ENCODE measurements at places on chromosomes 5 and 9.

GRCh38 chr9:72394066-72394465, 29.1 kb upstream of the ZFAND5 start:
- no peak for DNase-seq

DNA sequence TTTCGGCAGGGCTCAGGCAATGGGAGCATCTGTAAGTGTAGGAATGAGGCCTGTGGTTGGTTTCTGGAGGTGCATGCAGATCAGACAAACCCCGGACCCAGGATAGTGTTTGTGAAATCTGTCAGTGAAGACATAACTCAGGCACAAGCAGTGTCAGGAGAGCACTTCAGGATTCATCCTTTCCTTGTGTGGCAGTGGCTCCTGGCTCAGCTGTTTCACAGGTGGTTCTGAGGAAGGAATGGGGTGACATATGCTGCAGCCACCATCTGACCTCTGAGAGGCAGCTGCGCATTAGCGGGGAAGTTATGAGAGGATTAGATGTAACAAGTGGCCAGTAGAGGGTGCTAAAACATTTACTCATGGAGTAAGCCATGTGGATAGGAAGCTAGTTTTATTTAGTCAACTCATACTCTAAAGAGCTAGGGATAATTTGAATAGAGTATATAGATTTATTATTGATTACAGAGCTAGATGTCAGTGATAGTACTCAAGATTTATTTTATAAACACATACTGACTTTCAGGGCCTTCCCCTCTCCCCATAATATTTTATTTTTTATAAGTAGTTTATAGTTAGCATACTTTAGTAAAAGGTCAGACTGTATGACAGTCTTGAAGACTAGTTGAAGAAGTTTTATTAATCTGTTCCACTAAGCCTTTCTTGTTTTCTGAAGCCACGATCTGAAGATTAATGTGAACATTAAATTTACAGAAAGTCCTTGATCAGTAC, 28.4 kb downstream of the NNT start:
- no peak for DNase-seq

GRCh38 chr5:150641824-150642566, 1.5 kb downstream of the SYNPO start:
- DNase-seq, result no peak

GRCh38 chr5:6026766-6027406, 351.5 kb downstream of the MED10 start:
- no peak for DNase-seq

DNA sequence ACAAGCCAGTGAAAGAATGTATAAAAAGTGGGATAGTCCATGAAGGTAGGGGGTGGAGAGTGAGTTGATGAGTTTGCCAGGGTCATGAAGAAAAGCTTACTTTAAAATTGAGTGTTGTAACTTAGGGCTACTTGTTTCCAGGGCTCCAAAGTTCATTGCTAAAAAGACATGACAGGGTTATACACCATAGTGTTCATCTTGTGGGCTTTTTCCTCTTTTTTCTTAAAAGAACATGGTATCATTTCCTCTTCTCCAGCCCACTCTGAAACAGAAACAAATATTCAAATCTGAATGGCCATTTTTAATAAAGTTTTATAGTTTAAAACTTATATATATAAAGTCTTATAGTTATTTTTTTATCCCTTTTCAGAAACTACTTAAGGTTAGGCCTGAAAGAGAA, 115.7 kb upstream of the SMC2 start:
- no peak for DNase-seq

DNA sequence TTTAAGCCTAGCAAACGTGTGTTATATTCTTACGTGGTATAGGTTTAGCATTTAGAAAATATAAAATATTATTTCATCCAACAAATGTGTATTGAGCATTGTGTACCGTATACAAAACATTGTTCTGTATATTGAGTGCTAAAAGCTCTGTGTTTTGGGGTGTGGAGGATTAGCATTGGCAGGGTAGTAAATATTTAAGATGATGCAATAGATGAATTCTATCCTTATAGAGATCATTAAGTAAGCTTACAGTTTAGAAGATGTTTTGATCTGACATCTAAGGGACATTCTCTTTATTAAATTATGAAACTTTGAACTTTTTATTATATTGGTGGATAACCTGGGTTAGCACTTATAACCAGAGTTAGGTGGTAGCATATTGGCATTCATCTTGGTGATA, 48.5 kb upstream of the GLIPR2 start:
- DNase-seq, result no peak

DNA sequence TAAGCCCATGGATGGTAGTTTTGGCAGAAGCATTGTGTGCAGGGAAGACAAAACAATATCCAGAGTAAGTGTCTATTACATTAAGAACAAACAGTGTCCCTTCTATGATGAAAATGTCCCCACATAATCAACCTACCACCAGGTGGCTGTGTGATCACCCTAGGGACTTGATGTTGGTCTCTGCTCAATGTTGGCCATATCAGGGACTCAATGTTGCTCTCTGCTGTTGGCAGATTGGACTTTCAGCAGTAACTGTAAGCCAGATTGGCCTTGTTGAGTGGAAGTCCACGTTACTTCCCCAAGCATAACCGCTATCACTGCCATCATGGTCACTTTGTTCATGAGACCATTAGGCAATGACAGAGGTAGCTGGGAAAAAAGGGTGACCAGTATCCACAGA, 52.8 kb upstream of the PRSS3 start:
- DNase-seq, result no peak

DNA sequence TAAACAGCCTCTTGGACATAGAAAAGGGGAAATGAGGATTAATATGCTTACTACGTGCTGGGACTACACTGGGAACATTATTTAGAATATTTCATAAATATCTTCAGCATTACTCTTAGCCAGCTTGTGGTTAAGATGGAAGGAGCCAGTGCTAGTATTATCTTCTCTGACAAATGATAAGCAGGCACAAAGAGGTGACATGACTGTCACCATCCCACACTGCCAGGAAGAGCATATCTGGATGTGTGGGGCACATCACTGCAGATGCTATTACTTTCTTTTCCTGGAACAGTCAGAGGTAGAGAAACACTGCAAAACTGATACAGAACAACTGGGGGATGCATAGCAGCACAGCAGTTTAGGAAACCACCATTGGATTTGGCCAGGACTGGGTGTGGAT, 281.0 kb upstream of the TNC start:
- no peak for DNase-seq

- DNase-seq, result no peak
Measured at GRCh38 chr9:91978740-91979414, 28.8 kb upstream of the ROR2 start.

DNA sequence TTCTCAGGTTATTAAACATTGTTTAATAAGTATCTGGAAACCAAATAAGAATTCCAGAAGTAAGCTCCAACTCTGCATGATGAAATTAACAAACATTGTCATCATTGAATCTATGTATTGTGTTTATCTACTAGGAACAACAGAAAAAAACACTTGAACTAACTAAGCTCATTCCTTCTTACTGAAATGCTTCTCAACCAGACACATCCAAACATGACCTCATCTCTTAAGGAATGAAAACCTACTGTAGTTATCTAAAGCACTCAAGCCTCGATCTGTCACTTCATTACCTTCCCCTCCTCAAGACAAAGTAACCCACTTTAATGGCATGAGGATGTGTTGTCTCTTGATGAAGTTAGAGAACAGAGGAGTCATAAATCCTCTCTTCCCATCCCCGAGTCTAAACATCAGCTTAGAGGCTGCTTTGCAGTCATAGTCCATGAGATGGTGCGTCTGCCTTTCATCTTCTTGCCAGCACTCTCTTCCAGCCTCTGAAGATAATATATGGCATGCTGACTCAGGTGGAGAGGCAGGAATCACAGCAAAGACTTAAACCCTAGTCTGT, 86.5 kb downstream of the CEMIP2 start:
- no peak for DNase-seq

- DNase-seq, result no peak
Measured at GRCh38 chr9:89946741-89947140, 341.9 kb downstream of the GADD45G start.

- no peak for DNase-seq
Measured at GRCh38 chr5:5085381-5085780, 54.7 kb upstream of the ADAMTS16 start.

DNA sequence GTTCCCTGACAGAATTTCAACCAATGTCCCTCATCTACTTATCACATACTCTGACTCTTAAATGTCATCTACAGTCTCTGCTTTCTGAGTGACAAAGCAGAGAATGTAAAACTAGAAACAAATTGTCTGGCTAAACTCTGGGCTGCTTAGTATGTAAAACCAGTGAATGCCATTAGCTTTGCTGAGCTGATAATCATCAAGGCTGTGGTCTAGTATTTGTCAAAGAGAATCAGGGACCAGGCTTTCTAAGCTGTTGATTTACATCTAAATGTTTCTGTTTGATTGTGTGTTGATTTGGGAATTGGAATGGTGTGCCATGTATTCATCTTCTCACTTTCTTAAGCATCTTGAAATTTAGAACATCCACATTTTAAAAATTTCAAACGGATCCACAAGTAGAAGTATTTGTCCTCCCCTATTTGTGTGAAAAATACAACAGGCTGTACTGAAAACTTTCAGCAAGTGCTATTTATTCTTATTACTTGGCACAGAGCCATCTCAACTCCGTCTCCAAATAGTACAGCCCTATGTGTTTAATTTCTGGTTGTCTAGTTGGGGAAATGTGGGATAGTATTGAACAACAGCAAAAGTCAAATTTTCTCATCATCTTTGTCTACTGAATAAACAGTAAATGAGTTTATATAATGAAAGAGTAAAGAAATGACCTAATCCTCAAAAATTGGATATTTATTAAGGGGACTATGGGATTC, 251.5 kb downstream of the KCTD16 start:
- no peak for DNase-seq

- DNase-seq, result no peak
Measured at GRCh38 chr9:15286161-15286821, 20.7 kb downstream of the TTC39B start.

DNA sequence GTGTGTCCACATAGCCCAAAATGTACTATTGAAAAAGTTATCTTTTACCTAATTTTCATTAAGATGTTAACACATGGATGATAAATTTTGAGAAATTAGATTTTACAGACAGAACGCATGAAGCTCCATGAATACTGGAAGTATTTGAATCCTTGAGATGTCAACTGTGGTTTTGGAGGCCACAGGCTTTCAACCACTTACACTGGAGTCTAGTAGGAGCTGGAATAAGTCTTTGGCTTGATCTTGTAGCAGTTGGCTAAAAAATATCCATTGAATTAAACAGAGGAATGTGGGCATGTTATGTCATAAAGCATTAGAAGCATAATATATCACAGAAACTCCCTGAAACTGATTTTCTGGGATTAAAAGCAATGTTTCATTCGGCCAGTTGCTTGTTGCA, 52.9 kb downstream of the CAMK4 start:
- DNase-seq, result no peak

DNA sequence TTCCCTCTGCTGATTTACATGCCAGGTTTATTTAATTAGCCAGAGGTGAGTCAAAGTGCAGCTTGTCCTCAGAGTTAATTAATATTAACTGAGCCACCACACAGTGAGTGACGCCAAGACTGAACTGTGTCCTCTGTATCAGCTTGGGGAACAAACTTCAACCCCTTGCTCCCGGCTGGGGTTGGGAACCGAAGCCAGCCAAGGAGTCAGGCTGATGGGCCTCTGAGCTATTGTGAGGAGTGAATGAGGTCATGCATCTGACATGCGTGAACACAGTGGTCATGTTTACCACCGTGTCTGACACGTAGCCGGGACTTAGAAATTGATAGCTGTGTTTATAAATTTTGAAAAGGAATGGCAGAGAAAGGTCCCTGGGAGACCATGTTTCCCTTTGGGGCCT, 17.1 kb downstream of the IGIP start:
- no peak for DNase-seq

GRCh38 chr9:117682955-117683710, 21.1 kb upstream of the TLR4 start:
- DNase-seq, result no peak

- DNase-seq, result no peak
Measured at GRCh38 chr9:26656003-26656870, 236.4 kb downstream of the CAAP1 start.

GRCh38 chr5:124355928-124356327, 390.5 kb downstream of the ZNF608 start:
- no peak for DNase-seq

GRCh38 chr9:123954518-123955280, 24.8 kb upstream of the DENND1A start:
- DNase-seq, result no peak

DNA sequence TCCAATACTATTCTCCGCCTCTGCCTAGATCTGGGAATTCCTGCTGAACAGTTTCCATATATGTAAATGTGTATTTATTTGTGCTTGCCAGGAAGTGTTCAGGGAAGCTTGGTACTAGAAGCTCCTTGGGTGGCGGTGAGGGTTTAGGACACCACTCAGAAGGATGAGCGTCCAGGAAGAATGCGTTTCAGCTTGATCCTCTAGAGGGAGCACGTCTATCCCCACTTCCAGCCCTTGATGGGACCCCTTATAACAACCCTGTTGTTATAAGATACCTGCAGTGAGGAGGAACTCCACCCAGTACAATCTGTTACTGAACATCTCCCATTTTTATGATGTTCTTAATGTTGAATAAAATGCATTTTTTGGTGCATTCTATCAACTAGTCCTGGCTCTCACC, 88.9 kb downstream of the CYFIP2 start:
- no peak for DNase-seq

DNA sequence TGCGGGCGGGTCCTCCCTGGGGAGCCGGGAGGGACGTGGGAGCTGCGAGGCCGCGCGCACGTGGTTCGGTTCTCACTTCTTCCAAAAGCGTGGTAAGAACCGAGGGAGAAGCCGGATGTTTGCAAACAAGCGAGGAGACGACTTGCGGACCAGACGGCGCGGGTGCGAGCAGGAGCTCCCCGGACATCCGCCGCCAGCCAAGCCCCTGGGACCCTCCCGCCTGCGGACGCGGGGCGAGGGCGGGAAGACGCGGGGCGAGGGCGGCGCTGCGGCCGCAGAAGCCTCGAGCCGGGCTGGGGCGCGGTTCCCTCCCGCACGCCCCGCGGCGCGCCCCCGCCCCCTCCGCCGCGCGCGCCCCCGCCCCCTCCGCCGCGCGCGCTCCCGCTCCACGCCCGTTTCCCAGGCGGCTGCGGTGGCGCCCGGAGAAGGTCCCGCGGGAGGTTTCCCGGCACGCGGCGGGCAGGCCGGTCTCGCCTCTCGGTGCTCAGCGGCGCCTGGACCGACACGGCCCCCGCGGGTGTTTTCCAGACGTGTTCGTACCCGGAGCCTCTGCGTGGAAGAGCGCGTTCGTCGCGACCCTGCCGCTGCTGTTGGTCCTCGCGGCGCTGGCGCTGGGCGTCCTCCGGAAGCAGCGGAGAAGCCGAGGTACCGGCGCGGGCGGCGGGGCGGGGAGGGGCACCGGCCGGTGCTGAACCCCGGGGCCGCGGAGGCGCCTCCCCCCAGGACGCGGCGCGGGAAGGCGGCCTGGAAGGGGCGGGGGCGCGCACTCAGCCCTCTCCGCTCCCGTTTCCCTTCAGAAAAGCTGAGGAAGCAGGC, 12.8 kb downstream of the BTNL9 start:
- no peak for DNase-seq

GRCh38 chr5:112737070-112737462, 619 bp upstream of the APC start:
- DNase-seq, result no peak

Data from activated CD8-positive, alpha-beta memory T cell treated with anti-CD3 and anti-CD28 coated beads for 4 hours (primary cell).